Activated T-helper 1 cell treated with anti-CD3 and anti-CD28 coated beads, Interleukin-2, amount 50 U/mL, for 16 hours (primary cell): ENCODE measurements at places on chromosomes 3 and 15.

- no peak for DNase-seq
Observed at GRCh38 chr3:150079029-150079739, 108.5 kb upstream of the PFN2 start.

- no peak for DNase-seq
Observed at GRCh38 chr3:129650256-129650872, 43.9 kb upstream of the PLXND1 start.

DNA sequence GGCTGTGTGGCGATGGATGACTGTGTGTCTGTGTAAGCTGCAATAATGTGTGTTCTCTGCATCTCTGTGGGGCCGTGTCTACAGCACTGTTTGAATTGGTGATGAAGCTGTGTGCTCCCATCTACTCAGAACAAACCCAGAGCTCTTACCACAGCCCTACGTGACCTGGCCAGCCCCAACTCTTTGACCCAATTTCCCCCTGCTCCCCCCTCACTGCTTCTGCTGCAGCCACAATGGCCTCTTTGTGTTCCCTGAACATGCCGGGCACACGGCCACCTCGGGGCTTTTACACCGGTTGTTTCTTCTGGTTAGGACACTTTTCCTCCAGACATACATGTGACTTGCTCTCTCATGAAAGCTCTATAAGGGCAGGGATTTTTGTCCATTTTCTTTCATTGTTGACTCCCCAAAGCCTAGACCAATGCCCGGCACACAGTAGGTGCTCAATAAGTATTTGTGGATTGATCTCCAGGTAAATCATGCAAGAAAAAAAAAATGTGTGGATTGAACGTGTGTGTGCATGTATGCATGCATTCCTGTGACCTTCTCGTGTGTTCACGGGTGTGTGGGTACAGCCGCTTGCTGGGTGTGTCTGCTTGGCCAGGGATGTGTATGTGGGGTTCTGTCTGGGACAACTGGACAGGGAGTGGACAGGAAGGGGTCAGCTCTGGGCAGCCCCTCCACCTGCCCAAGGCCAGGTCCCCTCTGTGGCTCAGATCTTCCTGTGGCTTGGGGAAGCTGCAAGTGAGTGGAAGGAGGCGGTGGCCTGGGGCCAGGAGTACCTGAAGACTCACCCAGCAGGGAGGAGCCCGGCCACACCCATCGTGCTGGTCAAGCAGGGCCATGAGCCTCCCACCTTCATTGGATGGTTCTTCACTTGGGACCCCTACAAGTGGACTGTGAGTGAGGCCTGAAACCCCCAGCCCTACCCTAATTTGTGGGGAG lies 14.8 kb downstream of the VILL start:
- no peak for DNase-seq

DNA sequence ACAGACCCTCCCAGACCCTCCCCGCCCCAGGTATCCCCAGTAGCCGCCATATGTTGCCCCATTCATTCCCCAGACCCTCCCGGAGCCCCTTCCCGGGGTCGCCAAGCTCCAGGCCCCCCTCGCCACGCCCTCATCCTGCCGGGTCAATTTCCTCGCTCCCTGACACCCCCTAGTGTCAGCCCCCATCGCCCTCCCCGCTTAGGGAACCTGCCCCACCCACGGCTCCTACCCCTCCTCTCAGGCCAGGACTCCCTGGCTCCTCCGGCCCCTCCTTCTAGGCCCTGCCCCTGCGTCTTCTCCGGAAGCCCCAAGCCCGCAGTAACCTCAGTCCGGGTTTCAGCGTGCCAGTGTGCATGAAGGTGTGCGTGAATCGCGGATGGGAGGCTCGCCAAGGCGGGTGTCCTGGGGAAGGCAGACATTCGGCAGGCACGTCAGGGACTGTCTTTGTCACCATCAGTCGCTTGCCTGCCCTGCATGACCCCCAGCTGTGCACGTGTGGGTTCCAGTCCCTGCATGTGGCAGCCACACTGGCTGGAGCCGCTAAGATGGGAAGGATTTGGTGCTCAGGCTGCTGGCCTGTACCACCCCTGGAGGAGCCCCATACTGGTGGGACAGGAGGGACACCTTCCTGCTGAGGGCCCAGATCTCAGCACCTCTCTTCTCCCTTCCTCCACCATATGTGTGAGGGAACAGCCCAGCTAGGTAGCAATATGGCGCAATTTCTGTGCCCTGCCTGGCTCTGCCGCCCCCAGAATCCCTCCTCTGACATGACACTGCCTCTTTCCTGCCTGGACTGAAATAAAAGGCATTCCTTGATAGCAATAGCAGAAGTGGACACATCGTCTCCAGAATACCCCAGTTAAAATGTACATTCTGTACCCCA lies 693 bp downstream of the DISP2 start:
- no peak for DNase-seq

DNA sequence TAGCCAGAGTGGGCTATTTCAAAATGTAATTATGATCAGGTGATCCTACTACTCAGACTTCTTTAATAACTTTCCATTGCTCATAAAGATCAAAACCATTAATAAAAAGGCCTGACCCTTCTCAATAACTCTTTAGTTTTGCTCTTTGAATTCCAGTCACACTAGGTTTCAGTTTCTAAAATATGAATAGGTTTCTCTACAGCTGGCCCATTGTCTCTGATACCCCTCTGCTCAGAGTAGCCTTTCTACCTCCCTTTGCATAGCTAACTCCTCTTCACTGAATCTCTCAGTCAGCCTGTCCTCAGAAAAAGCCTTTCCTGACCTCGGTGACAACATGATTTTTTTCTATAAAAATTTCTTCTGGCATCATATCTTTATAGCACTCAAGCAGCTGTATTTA lies 209.1 kb downstream of the UNC13C start:
- DNase-seq, result no peak

DNA sequence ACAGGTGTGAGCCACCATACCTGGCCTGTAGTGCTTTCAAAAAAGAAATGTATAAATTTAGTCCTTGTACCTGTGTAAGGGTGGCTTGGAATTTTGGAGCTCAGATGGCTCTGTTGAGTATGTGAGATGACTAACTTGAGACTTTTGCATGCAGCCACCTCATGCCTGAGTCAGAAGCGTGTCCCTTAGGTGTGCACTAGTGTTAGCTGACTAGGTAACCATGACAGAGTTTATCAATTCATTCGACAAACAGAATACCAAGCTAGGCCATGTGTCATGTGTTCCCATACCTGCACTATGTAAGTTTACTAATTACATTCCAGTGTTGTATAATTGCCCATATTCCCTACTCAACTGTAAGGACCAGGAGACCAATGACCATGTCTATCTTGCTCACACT lies 4.0 kb upstream of the ZNF639 start:
- no peak for DNase-seq

DNA sequence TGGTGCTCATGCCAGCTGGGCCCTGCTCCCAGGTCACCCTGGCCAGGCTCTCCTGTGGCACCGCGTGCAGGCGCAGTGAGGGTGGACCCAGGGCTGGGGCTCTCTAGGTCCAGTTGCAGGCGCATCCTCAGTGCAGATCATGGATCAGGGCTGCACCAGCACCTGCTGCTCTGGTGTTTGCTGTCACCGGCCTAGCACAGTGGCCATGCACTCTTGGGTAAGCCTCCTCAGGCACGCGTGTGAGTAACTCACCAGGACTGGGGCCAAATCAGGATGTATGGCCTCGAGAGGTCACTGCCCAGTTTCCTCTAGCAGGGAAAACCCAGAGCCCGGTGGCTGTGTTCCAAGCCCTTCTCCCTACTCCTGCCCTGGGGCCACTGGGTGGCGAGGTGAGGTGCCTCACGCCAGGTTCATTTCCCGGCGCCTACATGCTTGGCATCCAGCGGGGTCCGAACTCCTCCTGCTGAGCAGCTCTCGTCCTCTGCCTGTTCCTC lies 45.5 kb upstream of the SLC41A3 start:
- no peak for DNase-seq

- no peak for DNase-seq
Observed at GRCh38 chr3:150324788-150325187, 83.3 kb upstream of the TSC22D2 start.

GRCh38 chr3:85652360-85652759 lies 693.6 kb downstream of the CADM2 start:
- no peak for DNase-seq
